ENCODE measurements at places on chromosomes 3 and 15. TPM values are rescaled to one million over a fixed set of nuclear protein-coding genes. Genes with fewer than 3 reads are reported as not detected.
A peak's percentile ranks its signal among the peaks of the same experiment; 100 is the strongest.

DNA sequence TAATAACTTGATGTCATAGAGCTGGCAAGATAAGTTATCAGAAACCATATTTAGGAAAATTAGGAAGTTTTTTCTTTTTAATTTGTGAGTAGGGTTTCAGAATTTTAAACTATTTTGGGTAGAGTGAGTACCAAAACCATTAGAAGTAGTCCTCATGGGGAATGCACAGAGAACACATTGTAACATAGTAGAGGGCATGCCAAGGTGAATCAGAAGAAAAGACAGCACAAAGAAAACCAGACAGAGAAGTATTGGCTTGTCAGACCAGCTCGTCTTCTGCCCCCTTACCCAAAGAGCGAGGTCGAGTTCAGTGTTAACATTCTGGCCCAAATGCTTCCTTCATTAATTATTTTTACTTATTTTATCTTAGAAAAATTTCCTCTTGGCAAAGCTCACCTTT is 121.3 kb upstream of the SAMMSON start:
- H3K27ac ChIP-seq: no peak overlapping the region
- H3K36me3 ChIP-seq: no peaks in the 10 kb centered on the region
- H3K27me3 ChIP-seq: no peaks in the 10 kb centered on the region
- DNase-seq: no peak
- peaks cover 32% of the 10 kb centered on the region for H3K4me1 ChIP-seq

- no peak for DNase-seq
- no peak overlapping the region for H3K4me3 ChIP-seq
- H3K4me1 ChIP-seq: no peaks in the 10 kb centered on the region
- no peaks in the 10 kb centered on the region for H3K36me3 ChIP-seq
- H3K27ac ChIP-seq: no peak overlapping the region
Measured at GRCh38 chr3:194810076-194810475, 124.4 kb downstream of the FAM43A start.

DNA sequence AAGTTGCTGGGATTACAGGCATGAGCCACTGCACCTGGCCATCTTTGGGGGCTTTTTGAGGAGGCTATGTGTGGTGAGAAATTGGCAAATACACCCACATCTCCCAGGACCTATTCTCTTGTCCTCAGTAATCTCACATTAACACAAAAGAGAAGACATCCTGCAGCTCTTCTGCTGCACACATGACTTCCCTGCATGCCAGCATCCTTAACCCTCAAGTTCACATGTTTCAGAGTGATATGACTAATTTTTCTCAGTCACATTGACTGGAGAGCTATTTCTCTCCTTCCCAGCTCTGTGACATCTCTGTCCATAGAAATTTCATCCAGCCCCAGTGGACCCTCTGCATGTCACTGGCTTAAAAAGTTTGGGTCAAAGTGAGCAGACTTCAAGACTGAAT is 1.9 kb upstream of the SKIC8 start:
- no peak for DNase-seq
- H3K36me3 ChIP-seq: no peaks in the 10 kb centered on the region
- H3K4me1 ChIP-seq: peaks cover 12% of the 10 kb centered on the region
- H3K27me3 ChIP-seq: no peaks in the 10 kb centered on the region
- H3K27ac ChIP-seq: no peak overlapping the region

- no peaks in the 10 kb centered on the region for H3K4me1 ChIP-seq
- no peaks in the 10 kb centered on the region for H3K36me3 ChIP-seq
- H3K27ac ChIP-seq: no peak overlapping the region
- H3K27me3 ChIP-seq: peaks cover 7% of the 10 kb centered on the region
- DNase-seq: no peak
Measured at GRCh38 chr3:147384210-147385058, 21.9 kb downstream of the ZIC4 start.

- no peaks in the 10 kb centered on the region for H3K36me3 ChIP-seq
- H3K27ac ChIP-seq: no peak overlapping the region
- no peaks in the 10 kb centered on the region for H3K27me3 ChIP-seq
- no peak for DNase-seq
- no peaks in the 10 kb centered on the region for H3K4me1 ChIP-seq
Measured at GRCh38 chr15:87021751-87022150, 942.1 kb downstream of the AGBL1 start.

- peaks cover 10% of the 10 kb centered on the region for H3K4me1 ChIP-seq
- no peaks in the 10 kb centered on the region for H3K27me3 ChIP-seq
- H3K4me3 ChIP-seq: peak overlapping the region; percentile 96
- H3K27ac ChIP-seq: peak overlapping the region; percentile 97
- DNase-seq: peak; percentile 69
Measured at GRCh38 chr3:61562721-61563312, 1.4 kb downstream of the PTPRG start.

DNA sequence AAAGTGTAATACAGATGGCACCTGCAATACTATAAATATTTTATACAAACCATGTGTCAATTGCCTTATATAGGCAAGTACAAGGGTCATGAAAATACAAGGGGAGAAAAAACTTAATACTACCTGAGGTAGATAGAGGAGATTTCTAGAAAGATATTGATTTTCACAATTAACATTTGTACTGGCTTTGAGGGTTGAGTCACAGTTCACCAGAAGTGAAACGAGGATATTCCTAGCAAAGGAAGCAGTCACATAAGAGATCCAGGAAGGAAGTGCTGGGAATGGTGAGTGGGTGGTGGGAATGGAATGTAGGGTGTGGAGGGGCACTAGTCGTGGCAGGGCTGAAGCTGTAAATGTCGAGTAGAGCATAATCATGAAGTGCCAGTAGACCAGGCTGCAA is 108.7 kb downstream of the P2RY1 start:
- H3K4me3 ChIP-seq: no peak overlapping the region
- no peaks in the 10 kb centered on the region for H3K36me3 ChIP-seq
- peaks cover 7% of the 10 kb centered on the region for H3K4me1 ChIP-seq
- no peak overlapping the region for H3K27ac ChIP-seq
- no peaks in the 10 kb centered on the region for H3K27me3 ChIP-seq

DNA sequence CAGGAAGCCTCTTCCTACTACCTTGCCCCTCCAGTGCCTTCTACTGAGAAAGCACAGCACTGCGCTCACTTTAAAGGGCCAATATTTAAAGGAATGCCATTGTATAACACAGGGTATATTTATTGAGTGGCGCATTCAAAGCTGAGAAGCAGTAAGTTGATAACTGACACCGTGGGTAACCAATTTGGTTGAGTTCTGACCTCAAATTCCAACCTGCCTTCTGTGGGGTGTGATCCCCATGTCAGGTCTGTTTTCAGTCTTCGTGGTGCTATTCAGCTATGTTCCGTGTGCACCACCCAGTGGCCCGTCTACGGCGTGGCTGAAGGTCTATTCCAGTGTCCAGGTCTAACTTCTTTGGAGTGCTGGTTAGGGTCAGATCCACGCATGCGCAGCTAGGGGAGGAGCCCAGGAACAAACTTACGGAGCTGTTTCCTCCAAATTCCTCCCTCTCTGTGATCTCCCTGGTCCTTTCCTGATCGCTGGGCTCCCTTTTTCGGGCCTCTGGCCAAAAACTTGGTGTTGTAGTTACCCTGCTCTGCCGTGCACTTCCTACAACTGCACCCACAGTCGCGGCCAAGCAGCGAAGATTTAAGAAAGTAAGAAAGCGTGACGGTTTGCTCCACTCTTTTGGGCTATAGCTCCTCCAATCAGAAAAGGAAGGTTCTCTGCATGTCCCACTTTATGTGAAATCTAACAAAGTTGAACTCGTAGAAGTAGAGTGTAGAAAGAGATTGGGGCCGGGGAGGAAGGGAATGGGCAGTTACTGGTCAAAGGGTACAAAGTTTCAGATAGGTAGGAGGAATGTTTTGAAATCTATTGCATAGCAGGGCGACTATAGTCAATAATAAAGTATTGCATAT is 7.7 kb downstream of the LRRC2 start:
- no peaks in the 10 kb centered on the region for H3K36me3 ChIP-seq
- H3K4me1 ChIP-seq: peaks cover 50% of the 10 kb centered on the region
- peak overlapping the region; percentile 94 for H3K27ac ChIP-seq
- DNase-seq: peak; percentile 88
- peak overlapping the region; percentile 58 for H3K4me3 ChIP-seq
- H3K27me3 ChIP-seq: no peaks in the 10 kb centered on the region

GRCh38 chr15:69452692-69453521 is at the start of gene RPLP1:
Gene RPLP1, plus strand, starts transcription at chr15:69452818. Its CDS starts 131 bp downstream, at chr15:69452949.
- peak within 1 kb of the TSS; percentile 73 for H3K4me3 ChIP-seq
- H3K4me1 ChIP-seq: peaks cover 34% of the 10 kb centered on the region
- peak within 1 kb of the TSS; percentile 98 for H3K27ac ChIP-seq
- H3K27me3 ChIP-seq: no peaks in the 10 kb centered on the region

- no peaks in the 10 kb centered on the region for H3K36me3 ChIP-seq
Measured at GRCh38 chr3:190205739-190206138, 85.0 kb upstream of the P3H2 start.

DNA sequence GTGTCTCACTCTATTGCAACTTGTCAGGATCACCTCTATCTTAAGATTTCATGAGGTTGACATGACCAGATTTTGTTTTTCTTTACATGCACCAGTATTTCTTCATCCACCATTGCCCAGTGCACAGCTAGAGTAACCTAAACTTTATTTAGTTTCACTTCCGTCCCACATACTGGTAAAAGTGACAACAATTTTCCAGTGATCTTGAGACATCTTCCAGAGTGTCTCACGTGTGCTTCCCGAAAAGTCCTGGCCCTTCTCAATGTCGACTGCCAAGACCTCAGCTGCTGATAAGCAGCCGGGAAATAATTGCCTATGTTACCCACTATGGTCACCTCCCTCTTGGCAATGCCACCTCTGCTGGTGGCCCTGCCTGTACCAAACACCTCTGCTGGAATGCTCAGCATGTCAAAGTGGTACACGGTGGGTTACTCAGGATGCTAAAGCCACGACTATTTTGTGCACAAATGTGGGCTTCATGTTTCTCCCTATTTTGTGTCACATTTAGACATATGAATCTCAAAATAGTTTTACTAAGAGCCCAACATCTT is 379.7 kb upstream of the TGFBR2 start:
- no peaks in the 10 kb centered on the region for H3K27me3 ChIP-seq
- no peaks in the 10 kb centered on the region for H3K36me3 ChIP-seq
- H3K27ac ChIP-seq: no peak overlapping the region
- H3K4me3 ChIP-seq: no peak overlapping the region
- H3K4me1 ChIP-seq: peaks cover 9% of the 10 kb centered on the region

DNA sequence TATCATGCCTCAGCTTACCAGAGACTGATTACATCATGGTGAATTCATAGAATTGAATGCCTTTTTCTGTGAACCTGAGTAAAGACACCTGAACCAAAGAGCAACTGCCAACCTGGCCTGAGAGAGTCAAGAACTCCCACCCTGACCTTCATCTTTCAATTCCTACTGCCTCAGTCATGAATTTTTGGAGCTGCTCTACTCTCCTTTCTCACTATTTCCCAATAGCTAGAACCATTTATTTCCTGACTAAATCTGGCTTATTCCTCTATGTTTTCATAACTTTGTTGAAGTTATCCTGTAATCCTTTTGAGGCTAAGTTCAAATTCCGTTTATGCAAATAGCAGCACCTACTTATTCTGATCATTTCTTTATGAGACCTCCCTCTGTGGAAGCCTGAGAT is 712.4 kb upstream of the UBE2E2 start:
- DNase-seq: no peak
- no peak overlapping the region for H3K4me3 ChIP-seq
- H3K4me1 ChIP-seq: no peaks in the 10 kb centered on the region
- H3K27ac ChIP-seq: no peak overlapping the region
- H3K27me3 ChIP-seq: no peaks in the 10 kb centered on the region

DNA sequence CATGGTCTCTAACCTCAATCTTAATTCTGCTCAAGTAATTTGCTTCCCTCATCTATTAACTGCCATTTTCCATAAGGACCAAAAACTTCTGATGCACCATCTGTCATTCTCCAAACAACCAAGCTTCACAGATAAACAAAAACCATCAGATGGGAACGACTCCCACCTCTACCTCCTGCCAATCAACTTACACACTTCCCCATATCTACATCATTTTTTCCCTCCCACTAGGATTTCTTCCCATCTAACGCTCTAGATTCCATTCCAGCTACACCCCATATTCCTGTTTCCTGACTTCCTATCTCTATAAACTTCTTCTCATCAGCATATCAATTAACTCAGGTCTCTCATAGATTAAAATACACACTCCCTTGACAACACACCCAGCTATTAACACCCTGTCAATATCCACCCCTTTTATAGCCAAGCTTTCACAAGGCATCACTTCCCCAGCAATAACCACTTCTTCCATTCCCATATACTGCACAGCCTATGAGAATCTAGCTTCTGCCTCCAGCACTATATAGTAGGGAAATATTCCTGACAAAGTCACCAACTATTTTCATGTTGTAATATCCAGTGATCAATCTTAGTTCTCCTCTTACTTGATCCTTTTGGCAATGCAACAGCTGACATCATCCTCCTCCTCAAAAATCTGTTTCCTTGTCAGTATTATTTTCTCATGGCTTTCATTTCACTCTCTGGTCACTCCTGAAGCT is 39.2 kb downstream of the SNX4 start:
- no peak for DNase-seq
- H3K36me3 ChIP-seq: no peaks in the 10 kb centered on the region
- H3K27ac ChIP-seq: no peak overlapping the region
- no peaks in the 10 kb centered on the region for H3K27me3 ChIP-seq
- no peaks in the 10 kb centered on the region for H3K4me1 ChIP-seq

- no peak overlapping the region for H3K27ac ChIP-seq
- no peaks in the 10 kb centered on the region for H3K4me1 ChIP-seq
- no peak overlapping the region for H3K4me3 ChIP-seq
- H3K36me3 ChIP-seq: peaks cover 39% of the 10 kb centered on the region
Measured at GRCh38 chr15:59636184-59636583, 21.1 kb downstream of the GTF2A2 start.

DNA sequence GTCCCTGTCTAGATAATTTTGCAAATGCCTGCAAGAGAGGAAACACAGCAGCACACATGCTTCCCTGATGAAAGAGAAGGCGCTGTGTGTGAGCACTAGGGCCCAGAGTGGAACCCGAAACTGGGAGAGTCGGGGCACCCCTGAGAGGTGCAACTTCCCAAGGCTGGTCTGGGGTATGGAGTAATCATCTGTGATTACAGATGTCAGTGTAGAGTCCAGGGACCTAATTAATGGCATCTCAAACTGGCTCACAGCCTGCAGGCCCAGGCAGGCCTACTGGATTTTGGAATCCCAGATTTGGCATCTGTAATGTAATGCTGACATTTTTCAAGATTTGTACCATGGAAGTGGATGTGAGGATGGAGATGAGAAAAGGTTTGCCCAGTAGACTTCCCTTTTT is 29.4 kb downstream of the PGPEP1L start:
- no peak overlapping the region for H3K4me3 ChIP-seq
- H3K27ac ChIP-seq: no peak overlapping the region
- DNase-seq: no peak
- peaks cover 29% of the 10 kb centered on the region for H3K4me1 ChIP-seq
- no peaks in the 10 kb centered on the region for H3K27me3 ChIP-seq

GRCh38 chr3:174891524-174892203 is 32.5 kb downstream of the NAALADL2 start:
- H3K4me1 ChIP-seq: no peaks in the 10 kb centered on the region
- DNase-seq: no peak
- H3K36me3 ChIP-seq: no peaks in the 10 kb centered on the region
- H3K27me3 ChIP-seq: no peaks in the 10 kb centered on the region

The LHFPL4 gene
- not detected for total RNA-seq

The ERC2 gene
- total RNA-seq: 0.15 TPM

The NUP210 gene
- 2.1 TPM for total RNA-seq

The MINAR1 gene
- total RNA-seq: 0.11 TPM

The GXYLT2 gene
- total RNA-seq: 5.9 TPM

The MUSTN1 gene
- total RNA-seq: 1,165 TPM

The ALPK3 gene
- total RNA-seq: 199 TPM

The PARL gene
- 64.4 TPM for total RNA-seq

The PXYLP1 gene
- 1.8 TPM for total RNA-seq

The FOXB1 gene
- not detected for total RNA-seq

All from psoas muscle (tissue), 8 donors.